ENCODE measurements at places on chromosomes 1 and 21.

GRCh38 chr1:76766381-76766780, 100.9 kb upstream of the ST6GALNAC5 start:
- DNase-seq, result no peak

DNA sequence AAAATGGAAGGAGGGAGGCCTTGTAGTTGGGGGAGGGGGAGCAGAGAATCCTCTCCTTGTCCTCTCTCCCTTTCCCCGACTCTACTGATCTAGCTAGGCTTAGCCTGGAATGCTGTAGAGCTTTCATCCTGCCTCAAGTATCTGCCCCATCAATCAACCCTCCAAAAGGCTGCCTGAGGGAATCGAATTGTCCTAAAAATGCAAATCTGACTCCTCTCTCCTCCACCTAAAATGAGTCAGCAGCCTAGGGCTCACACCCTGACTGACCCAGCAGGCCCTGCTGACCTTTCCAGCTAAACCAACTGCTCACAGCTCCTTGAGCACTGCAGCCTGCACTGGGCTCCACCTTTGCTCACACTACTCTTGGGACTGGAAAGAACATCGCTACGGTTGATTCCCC, 2.8 kb downstream of the HPDL start:
- DNase-seq, result no peak

DNA sequence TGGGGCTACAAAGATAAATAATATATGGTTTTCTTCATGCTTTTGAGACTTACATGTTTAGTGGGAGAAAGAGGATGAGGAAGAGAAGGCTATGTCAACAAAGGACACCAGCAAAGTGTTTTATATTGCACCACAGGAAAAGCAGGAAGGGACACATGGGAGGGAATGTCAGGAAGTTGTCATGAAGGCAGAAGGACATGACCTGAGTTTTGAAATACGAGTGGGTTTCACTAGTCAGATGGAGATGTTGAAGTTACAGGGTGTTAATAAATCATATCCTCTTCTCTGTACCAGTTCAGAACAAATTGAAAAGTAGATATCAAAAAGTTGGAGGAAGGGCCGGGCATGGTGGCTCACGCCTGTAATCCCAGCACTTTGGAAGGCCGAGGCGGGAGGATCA, 18.2 kb upstream of the AGO1 start:
- DNase-seq, result no peak

- DNase-seq, result no peak
Measured at GRCh38 chr1:79283451-79283850, 276.9 kb upstream of the ADGRL4 start.

DNA sequence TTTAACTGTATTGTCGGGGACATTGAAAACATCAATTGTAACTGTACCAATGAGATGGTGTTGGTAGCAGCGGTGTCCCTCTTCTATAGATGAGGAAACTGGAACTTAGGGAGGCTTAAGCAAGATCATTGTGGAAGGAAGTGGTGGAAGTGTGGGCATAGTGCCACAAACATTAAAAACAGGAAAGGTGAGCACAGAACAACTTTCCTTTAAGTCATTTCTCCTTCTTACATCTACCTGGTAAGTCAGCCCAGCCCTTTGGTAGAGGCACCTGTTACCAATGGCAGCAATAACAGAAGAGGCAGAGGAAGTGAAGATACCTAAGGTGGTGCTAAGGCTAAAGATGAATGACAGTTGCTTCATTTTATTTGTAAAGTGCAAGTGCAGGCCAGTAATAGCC, 12.0 kb upstream of the CTSS start:
- DNase-seq, result no peak

DNA sequence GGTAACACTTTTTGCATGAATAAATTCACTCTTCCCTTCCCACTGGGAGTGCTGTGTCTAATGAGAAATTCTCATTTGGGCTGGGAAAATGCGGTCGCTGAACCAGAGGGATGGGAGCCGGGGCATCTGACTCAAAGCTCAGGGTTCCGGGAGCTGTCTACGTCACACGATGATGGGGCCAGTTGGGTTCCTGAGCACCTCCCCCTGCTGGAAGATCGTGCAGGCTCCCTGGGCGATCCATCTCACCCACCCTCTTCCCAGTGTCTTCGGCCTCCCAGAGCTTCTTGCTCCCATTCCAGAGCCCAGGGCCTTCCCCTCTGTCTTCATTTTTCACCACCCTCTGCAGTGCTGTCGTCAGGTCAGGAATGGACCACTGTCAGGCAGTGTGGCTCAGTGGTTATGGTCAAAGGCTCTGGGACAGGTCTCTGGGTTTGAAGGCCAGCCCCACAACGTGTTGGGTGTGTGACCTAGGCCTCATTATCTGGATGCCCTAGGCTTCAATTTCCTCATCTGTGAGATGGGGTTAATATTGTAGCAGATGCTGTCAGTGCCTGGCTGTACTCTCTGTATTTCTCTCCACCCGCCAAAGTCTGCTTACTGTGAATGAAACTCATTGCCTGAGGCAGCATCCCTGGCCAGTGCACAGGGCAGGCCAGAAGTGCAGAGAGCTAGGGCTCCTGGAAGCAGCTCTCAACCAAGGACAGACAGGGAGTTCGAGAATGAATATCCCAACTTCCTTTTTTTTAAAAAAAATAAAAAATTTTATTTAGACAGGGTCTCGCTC, 31.8 kb downstream of the IGSF21 start:
- no peak for DNase-seq

- DNase-seq, result no peak
Measured at GRCh38 chr1:51313268-51313852, 17.0 kb downstream of the TTC39A start.

DNA sequence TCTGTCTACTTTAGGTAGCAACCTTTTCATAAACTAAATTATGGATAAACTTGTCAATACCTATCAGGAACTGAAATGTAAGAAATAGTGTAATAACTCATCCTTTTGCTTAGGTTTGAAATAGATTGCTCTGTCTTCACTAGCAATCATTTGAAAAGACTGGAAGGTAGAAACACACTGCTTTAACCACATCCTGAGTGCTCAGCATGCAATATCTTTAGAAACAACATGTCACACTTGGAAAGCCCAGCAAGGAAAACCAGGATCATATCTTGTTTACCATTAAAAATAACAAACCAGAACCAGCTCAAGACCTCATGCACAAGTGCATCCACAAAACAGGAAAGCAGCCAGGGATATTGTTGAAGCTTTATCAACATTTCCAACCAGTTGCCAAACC, 3.6 kb downstream of the KCNJ6 start:
- DNase-seq, result no peak

DNA sequence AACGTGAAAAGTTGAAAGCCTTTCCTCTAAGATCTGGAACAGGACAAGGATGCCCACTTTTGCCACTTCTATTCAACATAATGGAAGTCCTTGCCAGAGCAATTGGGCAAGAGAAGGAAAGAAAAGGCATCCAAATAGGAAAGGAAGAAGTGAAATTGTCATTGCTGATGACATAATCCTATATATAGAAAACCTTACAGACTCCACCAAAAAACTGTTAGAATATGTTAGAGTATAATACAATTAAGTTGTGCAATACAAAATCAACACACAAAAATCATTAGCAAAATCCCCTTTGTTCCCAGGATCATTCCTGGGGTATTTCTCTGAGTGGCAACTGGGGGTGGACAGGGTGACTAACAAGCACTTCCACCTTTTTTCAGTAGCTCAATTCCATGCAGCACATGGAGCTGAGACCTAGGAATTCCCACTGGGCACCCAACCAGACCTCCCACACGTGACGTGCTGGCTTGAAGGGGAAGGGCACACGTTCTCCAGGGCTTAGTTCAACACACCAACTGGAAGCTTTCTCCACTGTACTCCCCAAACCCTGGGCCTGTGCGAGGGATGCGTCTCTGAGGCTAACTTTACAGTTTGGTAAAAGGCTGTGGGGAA, 9.6 kb downstream of the STUM start:
- DNase-seq, result no peak
